Activated CD4-positive, alpha-beta T cell treated with anti-CD3 and anti-CD28 coated beads, Interleukin-10, Interleukin-2, amounts not matched to agents 100 ng/mL and 50 ng/mL, durations not matched to agents 16 hours and 8 hours (primary cell): ENCODE measurements at places on chromosomes 4 and X.
A peak's percentile ranks its signal among the peaks of the same experiment; 100 is the strongest.

DNA sequence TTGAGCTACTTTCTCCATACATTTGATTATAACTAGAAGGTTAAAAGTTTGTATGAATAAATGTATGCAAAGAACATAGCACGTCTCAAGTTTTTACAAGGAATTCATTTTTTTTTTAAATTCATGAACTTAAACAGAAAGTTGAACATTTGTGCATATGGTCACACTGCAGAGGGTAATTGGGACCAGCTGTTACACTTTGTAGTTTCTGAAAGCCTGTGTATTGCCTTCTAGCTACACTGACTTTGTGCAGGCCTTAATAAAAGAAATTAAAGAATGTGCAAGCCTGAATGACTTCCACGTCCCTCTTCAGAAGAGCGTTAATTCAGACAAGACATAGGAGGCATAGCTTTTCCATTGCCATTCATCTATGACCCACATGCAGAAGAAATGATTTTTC lies 153.1 kb upstream of the PCDH18 start:
- DNase-seq = no peak

GRCh38 chr4:41006141-41006540 lies 208.2 kb downstream of the APBB2 start:
- DNase-seq = no peak

DNA sequence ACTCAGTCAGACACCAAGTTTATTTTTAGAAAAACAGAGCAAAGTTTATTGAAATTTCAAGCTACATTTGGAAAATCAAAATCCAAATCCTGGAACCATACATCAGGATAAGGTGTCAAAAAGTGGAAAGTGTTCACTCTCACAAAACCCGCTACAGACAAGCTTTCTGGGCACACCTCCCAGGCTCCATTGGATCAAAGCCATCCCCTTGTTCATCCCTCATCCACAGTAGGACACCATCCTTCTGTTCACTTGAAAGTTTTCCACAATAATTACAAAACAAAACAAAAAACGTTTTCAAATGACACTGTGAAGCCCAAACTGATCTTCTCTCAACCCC lies 62.4 kb downstream of the TSC22D3 start:
- no peak for DNase-seq

- DNase-seq = no peak
Observed at GRCh38 chr4:94408549-94409374, 43.0 kb upstream of the PDLIM5 start.

DNA sequence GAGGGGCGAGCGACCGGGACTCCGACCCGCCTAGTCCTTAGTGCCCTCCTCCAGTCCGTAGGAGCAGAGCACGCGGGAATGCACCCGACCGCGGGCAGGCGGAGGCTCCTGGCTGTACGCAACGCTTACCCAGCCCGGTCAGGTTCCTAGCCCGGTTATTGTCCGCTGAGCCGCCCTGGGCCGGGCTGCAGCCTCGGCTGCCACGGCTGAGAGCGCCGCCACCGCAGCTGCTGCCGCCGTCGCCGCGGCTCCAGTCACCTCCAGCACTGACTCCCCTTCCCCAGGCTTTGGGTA lies at the start of gene AMER1:
Gene AMER1 (minus strand): TSS at position 268 of the 294 bp plus-strand sequence. CDS start 12,422 bp downstream, outside the sequence.
- no peak for DNase-seq

DNA sequence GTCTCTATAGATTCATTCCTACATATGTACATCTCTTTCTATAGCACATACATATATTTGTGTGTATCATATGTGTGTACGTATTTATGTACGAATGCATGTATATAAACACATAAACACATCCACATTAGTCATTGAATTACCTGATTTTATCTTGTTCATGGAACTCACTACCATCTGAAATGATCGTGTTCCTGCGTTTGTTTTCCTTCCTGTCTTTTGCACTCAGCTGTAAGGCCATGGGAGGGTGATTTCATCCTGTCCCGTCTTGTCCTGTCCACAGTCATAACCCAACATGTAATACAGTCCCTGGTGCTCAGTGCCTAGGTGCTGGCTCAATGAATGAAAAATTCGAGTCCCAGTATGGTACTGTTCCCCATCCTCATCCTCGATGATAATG lies 191.8 kb upstream of the PSAPL1 start:
- no peak for DNase-seq

DNA sequence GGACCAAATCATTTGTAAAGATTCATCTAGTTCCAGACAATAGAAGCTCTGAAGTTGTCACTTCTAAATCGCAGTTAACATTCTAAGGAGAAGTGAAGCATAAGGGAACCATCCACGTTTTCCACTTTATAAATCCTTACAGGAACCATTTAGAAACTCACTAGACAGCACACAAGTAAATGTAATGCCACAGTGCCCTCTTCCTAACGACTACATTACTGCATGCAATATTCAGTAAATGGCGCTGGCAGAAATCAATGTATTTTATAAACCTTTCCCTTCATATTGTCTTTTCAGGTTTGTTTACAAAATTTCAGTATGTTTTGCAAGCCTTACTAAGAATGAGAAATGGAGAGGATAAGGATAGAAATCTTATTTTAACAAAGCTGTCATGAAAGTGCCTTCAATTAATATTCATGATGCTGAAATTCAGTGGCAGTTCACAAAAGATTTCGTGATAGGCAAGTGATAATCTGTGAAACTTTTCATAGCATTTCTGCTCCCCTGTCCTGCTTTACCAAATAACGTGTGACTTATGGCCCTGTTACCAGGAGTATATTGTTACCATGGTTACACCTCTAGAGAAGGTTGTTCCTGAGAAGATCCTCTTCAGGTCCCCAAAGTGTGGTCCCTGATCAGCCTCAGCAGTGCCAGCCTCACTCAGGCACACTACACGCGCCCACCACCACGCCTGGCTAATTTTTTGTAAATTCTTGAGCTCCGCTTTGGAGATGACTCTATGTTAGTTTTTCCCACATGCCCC lies 54.2 kb downstream of the TMA16 start:
- peak; percentile 43 for DNase-seq

- no peak for DNase-seq
Observed at GRCh38 chrX:102560423-102561068, 38.8 kb upstream of the ARMCX5 start.

GRCh38 chrX:110671068-110671803 lies 124.4 kb downstream of the CHRDL1 start:
- DNase-seq = no peak

DNA sequence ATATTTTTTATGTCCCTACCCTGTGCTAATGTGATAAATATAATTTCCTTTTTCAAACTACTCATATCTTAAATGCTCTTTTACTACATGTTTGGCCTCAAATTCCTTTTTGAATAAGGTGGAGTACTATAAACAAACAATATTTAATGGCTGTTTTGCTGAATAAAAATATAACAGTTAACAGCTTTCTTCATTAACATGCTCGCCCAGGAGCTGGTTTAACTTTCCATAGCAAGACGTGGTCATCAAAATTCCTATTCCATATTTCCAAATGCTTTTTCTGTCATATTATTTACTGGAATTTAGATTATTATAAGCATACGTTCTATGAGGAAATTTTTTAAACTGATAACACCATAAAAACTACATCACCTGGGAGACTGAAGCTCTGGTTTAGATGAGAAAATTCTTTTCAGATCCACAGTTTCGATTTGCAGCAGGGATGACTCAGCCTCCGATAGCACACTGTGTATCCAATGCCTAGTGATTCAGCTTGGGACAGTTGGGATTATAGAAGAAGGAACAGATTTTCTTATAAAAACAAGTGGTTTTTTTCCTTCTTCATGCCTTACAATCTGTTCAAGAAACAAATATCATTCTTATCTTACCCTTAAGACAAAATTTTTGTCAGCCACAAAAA lies 129.1 kb downstream of the FBXO8 start:
- no peak for DNase-seq

DNA sequence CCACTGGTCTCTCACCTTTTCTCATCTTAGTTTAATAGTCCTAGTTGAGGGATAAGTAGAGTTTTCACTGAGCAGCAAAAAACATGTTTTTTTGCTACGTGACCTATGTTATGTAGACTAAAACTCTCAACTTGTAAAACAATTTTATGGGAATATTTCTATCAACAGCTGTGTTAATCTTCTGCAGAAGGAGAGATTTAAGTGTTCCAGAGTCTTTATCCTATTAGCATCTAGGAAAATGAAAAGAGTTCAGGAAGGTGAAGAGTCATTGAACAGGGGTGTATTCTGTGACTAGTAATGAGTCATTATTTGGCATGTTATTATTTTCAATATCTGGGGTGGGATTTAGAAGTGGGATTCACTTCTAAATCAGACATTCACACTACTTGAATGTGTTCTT lies 41.9 kb downstream of the RRAGB start:
- no peak for DNase-seq

- DNase-seq = no peak
Observed at GRCh38 chr4:182929296-182929695, 12.1 kb upstream of the DCTD start.

GRCh38 chrX:14673764-14674163 lies 144.4 kb downstream of the GLRA2 start:
- DNase-seq = peak; percentile 34

DNA sequence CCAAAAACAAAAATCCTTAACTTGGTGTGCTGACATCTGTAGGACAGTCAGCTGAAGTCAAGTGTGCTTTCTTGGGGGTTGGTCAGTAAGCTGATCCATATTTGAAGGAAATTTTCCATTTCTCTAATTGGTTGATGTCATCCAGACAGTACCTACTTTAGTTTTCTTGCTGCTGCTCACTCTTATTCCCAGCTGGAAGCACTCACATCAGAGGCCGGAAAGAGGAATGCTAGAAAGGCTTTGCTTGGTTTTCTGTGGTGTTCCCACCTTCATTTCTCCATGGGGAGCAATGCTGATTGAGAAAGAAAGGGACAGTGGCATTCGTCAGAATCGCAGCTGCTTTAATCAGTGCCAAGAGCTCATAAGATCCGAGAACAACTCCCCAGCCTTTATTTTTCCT lies 227.0 kb downstream of the C4orf33 start:
- no peak for DNase-seq

GRCh38 chr4:39821951-39822350 lies 124.0 kb downstream of the UBE2K start:
- no peak for DNase-seq

DNA sequence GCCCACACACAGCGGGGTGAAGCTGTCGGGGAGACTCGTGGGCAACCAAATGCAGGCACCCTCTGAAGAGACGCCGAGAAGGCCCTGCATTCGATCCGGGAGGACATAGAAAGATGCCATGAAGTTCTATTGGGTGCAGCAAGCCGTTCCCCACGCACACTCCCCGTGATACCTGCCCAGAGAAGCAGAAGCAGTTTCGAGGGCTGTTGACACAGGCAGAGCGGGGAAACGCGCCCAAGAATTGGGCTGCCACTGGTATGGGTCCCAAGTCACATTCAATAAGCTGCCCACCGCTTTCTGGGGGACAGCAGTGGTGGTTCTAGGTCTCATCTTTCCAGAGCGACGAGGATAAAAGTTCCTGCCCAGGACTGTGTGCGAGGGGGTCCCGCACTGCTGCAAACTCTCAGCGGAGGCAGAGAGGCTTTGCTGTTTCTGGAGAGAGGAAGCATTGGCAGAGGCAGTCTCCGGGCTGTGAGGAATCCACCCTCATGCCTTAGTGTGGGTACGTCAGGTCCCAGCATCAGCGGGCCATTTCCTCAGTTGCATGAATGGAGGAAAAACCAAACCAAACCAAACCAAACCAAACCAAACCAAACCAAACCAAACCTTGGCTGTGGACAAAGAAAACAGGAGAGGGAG lies 10.1 kb downstream of the PITX2 start:
- DNase-seq = no peak

GRCh38 chr4:118280501-118281218 lies 72.1 kb downstream of the PRSS12 start:
- DNase-seq = peak; percentile 68

DNA sequence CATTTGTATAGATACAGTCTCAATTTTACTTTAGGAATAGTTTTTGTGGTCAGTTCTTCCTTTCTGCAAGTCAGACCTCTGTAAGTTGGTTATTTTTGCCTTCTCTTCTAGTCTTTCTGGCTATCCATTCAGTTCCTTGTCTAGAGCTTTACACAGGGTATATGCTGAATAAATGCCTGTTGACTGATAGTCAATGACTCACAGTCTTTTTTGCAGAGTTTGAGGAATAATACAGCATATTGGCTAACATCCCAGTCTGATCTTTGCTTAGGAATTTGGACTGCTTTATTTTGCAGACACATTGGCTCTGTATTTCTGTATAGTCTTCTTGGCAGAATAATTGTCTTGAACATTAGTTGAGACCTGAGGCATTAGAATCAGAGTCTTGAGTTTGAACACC lies 132.4 kb downstream of the MAGEC1 start:
- no peak for DNase-seq

DNA sequence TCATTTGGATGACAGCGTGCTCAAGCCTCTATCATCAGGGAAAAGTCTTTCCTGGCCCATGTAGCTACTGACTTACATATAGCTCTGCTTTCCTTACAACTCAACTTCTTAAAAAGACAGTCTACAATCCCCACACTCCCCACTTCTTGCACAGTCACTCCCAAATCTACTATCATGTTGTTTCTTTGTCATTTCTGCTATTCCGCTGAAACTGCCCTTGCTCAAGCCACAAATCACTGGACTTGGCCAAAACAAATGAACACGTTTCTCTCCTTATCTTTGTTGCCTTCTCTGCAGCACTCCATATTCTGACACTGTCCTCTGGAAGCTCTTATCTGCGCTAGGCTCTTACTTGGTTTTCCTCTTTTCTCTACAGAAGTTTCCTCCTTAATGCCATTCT lies 28.2 kb downstream of the GPRIN3 start:
- no peak for DNase-seq

GRCh38 chr4:166658585-166658984 lies 575.7 kb downstream of the SPOCK3 start:
- DNase-seq = no peak

- DNase-seq = no peak
Observed at GRCh38 chr4:182280436-182281111, 37.4 kb downstream of the TENM3 start.

- no peak for DNase-seq
Observed at GRCh38 chrX:136210243-136210642, 41.0 kb downstream of the MAP7D3 start.

GRCh38 chr4:127732623-127733328 lies 2.6 kb downstream of the SLC25A31 start:
- peak; percentile 33 for DNase-seq

DNA sequence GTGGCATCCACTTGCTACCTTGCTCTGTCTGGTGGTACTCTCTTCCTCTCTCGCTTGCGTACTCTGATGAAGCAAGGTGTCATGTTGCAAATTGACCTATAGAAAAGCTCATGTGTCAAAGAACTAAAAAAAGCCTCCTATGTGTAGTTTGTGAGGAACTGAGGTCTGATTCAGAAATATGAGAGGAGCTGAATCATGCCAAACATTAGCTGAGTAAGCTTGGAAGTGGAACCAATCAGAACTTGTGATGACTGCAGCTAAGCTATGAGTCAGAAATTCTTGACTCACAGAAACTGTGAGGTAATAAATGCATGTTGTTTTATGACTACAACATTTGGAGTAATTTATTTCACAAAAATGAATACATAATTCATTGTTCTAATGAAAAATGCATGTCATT lies 2138.8 kb downstream of the PCDH7 start:
- DNase-seq = peak; percentile 2

DNA sequence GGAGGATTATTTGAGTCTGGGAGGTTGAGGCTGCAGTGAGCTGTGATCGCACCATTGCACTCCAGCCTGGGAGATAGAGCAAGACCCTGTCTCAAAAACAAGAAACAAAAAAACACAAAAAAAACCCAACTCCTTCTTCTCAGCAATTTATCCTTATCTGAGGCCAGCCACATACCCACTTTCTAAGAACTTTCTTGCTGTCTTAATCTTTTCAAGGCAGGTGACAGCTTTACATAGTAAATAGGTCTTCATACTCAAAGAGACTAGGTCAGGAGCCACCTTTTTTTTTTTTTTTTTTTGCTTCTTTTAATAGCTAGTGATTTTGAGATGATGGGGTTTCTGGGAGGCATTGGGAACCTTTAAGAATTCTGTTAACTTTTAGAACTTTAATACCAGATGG lies 26.1 kb upstream of the ZCCHC13 start:
- DNase-seq = no peak
